ENCODE measurements at places on chromosomes 5 and 9.
A peak's percentile ranks its signal among the peaks of the same experiment; 100 is the strongest.

DNA sequence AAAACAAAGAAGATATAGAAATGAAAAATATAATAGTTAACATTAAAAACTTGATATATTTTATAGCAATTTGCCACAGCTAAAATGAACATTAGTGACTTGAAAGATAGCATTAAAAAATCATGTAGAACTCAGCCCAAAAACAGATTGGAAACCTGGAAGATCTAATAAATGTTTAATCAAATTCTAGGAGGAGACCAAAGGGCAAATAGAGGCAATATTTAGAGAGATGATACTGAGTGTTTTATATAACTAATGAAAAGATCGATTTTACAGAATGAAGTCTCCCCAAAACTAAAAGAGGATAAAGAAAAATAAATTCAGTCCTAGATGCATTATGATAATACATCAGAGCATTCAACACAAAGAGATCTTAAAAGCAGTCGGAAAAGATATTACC lies 127.0 kb downstream of the CWC27 start:
- no peak for DNase-seq

- no peak for DNase-seq
Measured at GRCh38 chr9:76729980-76730737, 34.1 kb upstream of the PCA3 start.

DNA sequence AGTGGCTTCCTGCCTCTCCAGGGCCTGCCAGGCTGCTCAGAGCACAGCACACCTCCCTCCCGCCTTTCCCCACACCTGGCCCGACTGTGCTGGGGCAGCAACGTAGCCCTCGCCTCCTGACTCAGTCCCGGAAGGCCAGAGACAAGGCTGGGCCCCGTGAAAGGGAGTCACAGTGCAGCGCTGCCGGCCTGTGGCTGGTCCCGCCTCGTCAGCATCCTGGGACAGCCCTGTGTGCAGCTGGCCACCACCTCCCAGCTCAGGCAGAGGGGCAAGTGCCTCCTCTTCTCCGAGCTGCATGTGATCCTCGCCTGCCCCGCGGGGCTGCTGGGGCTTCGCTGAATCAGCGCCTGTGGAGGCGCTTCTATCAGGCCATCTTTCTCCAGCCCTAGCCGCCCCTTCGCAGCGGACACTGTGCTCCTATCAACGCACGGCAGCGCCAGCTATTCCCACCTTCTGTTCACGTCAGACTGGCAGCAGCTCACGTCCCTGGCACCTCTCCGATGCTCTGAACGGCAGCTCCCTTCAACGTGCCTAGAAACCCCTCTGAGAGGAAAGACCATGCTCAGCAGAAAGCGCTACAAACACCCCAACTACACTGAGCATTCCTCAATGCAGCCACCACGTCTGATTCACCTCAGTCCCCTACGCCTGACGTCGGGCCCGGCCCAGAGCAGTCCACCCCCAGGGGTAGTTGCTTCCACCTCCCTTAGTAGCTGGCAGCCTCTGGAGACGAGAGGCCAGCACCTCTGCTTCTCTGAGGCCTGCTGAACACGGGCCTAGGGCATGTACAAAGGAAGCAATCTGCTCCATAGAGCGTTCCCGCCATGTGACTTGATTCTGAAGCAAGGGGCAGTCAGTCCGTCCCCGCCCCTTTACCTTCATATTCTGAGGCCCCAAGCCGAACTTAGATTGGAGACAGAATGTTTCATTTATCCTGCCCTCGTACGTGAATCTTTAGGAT lies 78.8 kb downstream of the GPR21 start:
- no peak for DNase-seq

DNA sequence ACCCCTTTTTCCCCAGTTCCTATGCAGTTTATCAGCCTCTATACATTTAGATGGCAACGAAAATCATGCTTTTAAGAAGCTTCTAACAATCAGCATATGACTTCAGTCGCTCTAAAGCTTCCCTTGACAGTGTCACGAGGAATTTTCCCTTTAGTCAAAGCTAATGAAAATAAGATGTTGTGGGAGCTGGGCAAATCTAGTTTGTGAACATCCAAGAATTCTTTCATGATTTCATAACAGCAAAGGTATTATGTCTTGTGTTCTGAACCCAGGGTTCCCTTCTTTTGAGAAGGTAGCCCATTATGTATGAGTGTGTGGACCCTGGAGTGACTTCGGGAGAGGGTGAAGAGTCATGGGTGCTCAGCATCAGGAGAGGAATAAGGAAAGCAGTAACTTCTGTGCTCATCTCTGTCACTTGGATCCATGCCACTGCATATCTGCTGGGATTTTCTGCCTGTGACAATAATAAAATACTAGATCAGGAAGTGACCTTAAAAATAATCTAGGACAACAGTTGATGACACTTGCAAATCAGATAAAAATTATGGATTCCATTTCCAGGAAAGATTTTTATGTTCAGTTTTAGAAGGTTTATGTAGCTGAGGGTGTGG lies 102.4 kb downstream of the PCSK1 start:
- peak; percentile 61 for DNase-seq

DNA sequence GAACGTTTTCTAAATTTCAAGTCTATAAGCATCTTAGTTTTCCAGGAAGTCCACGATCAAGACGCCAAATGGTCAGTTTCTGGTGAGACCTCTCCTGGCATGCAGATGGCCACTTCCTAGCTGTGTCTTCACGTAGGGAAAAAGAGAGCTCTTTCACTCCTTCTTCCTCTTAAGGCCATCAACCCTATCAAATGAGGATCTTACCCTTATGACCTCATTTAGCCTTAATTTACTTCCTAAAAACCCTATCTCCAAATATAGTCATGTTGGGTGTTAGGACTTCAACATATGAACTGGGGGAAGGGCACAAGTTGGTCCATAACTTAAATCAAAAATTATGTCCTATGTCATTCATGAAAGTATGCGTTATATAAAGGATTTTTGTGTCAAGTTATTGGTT lies 229.5 kb downstream of the ARL15 start:
- DNase-seq = no peak

DNA sequence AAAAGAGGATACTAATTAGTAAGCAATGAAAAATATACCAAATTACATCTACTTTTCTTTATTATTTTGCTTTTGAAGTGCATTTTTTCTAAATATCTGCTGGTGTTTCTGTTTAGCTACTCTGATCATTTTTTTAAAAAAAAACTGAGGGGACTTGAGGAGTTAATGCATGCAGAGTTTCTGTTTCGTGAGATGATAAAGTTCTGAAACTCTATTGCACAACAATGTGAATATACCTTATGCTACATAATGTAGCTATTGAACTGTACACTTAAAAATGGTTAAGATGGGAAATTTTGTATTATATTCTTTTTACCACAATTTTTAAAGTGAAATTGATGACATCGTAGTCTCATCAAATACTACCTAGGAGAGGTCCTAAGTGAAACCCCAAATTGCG lies 288.3 kb upstream of the NR4A3 start:
- no peak for DNase-seq

GRCh38 chr5:173953528-173954090 lies 35.4 kb upstream of the C5orf47 start:
- no peak for DNase-seq

GRCh38 chr5:35229076-35230037 lies 930 bp downstream of the PRLR start:
- no peak for DNase-seq

DNA sequence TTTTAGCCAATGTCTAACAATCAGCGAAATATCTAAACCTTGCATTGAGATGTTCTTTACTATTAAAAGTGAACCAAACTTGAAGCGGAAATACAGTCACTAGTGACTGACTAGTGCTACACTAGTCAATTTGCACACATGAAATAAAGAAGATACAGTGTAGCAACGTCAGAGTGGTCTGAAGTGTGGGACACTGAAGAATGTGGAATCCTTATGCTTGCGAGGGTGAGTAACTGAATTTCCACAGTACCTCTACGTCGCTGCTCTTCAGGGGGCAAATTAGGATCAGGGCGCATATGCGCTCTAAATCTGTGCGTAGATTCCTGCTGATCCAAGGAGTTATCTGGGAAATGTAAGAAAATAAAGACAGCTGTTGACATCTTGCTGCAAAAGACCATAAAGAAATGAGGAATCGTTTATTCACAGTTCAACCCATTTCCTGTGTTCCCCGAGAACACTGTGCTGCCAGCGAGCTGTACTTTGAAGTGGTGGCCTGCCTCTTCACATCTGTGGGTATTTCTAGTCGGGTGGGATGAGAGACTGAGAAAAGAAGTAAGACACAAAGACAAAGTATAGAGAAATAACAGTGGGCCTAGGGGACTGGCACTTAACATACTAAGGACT lies 39.8 kb upstream of the FLT4 start:
- peak; percentile 8 for DNase-seq

- no peak for DNase-seq
Measured at GRCh38 chr5:112960863-112961504, 15.6 kb upstream of the DCP2 start.

GRCh38 chr5:142998316-142999020 lies 228.3 kb downstream of the ARHGAP26 start:
- DNase-seq = no peak

GRCh38 chr5:80916676-80917075 lies 43.5 kb upstream of the RASGRF2 start:
- no peak for DNase-seq

- DNase-seq = no peak
Measured at GRCh38 chr9:94507531-94508258, 47.2 kb upstream of the PCAT7 start.

- no peak for DNase-seq
Measured at GRCh38 chr9:84394036-84394435, 53.5 kb upstream of the SLC28A3 start.

DNA sequence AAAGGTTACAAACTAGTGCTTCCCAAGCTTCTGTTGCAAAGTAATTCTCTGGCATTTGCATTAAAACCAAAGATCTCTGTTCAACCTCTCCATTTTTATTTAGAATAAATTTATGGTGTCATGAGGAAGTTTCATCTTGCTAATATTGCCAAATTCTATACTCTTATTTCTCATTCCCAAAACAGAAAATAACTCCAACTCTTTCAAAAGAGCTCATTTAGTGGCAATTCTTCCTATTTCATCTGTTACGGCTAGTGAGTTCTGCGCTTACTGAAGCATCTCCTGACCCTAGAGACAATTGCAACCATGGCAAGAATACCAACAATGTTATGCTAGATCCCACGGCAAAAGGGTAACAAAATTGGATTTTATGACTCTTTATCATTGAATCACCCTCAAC lies 97.0 kb downstream of the HINT1 start:
- no peak for DNase-seq

- peak; percentile 48 for DNase-seq
Measured at GRCh38 chr5:116455061-116455460, 119.6 kb downstream of the SEMA6A start.

GRCh38 chr5:119795768-119796167 lies 166.4 kb downstream of the FAM170A start:
- no peak for DNase-seq

- DNase-seq = no peak
Measured at GRCh38 chr9:21974722-21975409, 19.3 kb downstream of the CDKN2A start.

DNA sequence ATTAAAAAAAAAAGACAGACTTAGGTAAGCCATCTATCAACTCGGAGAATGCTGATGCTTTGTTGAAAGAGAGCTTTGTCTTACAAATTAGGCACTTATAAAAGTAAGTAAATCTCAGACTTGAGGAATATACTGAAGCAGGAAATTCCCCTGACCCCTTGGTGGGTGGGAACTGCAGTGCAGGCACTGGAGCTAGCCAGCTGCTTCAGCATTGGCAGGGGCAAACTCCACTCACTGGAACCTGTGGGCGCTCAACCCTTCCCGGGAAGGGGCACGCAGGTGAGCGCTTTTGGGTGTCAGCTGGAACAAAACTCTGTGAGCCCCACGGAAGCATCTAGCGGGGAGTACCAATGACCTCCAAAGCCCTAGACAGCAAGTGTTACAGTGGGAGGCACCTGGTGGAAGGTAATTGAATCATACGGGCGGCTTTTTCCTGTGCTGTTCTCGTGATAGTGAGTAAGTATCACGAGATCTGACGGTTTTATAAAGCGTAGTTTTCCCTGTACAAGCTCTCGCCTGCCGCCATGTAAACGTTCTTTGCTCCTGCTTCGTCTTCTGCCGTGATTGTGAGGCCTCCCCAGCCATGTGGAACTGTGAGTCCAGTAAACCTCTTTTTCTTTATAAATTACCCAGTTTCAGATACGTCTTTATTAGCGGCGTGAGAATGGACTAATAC lies 628.0 kb upstream of the CDH18 start:
- no peak for DNase-seq

- DNase-seq = peak; percentile 52
Measured at GRCh38 chr5:67516948-67517565, 320.5 kb upstream of the CD180 start.

- DNase-seq = no peak
Measured at GRCh38 chr9:122334916-122335315, 35.9 kb upstream of the PTGS1 start.

- DNase-seq = peak; percentile 89
Measured at GRCh38 chr5:73412597-73412988, 36.0 kb downstream of the FOXD1 start.

DNA sequence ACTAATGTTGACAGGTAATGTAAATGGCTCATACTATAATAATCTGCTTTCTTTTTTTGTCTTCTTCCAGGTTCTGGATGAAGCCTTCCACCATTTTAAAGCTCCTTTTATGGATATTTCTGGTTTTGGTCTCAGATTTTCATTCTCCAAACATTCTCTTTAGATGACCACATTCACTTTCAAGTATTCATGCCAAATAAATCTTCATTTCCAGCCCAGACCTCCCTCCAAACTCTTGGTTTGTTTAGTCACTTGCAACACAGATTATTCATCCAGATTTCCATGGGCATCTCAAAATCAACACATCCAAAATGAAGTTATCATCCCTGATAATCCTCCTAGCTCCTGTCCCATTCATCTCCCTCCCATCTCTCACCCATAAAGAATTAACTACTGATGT lies 40.3 kb upstream of the SVEP1 start:
- peak; percentile 80 for DNase-seq

DNA sequence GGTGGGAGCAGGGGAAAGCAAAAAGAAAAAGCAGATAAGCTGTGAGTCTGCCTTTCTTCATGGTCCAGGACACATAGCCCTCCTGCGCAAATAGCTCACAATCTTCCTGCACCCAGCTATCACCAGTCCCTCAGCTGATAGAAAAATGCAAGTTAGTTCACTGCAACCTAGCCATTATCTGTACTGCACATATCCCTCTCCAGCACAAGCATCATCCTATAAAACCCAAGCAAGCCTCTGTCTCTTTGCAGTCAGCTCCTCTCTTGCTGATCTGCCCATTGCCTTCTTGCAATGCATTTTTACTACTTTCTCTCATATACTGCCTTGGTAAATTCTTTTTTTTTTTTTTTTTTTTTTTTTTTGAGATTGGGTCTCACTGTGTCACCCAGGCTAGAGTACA lies 20.0 kb upstream of the MSANTD3 start:
- DNase-seq = no peak

- DNase-seq = no peak
Measured at GRCh38 chr5:100131161-100131560, 404.0 kb upstream of the FAM174A start.

DNA sequence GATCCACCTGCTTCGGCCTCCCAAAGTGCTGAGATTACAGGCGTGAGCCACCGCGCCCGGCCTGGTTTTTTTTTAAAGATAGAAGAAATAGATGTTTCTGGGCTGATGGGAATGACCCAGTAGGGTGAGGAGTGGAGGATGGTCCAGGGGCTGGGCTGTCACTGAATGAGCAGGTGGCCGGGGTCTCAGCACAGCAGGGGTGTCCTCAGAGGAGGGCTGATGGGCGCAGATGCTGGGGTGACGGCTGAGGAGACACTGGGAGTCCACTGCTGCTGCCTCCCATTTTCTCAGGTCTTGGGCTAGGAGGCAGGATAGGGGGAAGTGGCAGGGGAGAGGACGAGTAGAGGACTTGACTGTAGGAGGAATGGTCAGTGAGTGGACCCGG lies 2.3 kb upstream of the TOR4A start:
- DNase-seq = no peak

- DNase-seq = peak; percentile 62
Measured at GRCh38 chr9:91843623-91844148, 106.3 kb downstream of the ROR2 start.
